ENCODE measurements at places on chromosomes 3 and 15. TPM values are rescaled to one million over a fixed set of nuclear protein-coding genes. Genes with fewer than 3 reads are reported as not detected.

GRCh38 chr3:23213813-23214212 lies 10.7 kb downstream of the UBE2E2 start:
- DNase-seq, result no peak

- no peak for DNase-seq
Measured at GRCh38 chr15:31607656-31608055, 281.0 kb downstream of the KLF13 start.

DNA sequence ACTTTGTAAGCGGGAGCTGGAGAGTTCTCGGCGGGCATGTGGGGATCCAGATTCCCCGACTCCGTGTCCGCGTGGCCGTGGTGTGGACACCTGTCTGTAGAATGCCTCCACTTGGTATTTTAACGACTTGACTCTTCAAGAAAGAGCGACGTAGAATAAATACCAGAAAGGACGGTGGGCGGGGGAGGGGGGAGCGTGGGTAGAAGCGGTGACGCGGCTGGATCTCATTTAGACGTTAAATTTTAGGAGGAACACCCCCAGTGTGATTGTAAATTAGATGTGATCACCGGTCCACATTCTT lies 620 bp upstream of the PYGO1 start:
- DNase-seq, result no peak

MEX3B gene
- 3.3 TPM for total RNA-seq

DNA sequence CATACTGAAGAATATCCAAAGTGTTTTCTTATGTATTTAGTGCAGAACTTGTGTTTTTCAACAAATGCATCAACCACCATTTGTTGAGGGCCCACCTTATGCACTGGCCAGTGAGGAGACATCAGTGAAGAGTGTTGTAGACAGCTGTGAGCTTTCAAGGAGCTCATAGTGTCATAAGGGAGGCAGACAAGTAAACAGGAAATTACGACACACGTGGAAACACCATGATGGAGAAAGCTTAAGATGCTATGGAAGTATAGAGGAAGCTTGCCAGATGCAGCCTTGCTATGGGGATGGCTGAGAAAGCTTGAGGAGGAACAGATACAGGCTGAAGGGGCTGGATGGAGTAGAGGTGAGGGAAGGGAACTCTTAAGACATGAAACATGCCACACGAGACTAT lies 50.8 kb upstream of the PSMD6 start:
- no peak for DNase-seq

GMPPB gene
- 34.9 TPM for total RNA-seq

GRIP2 gene
- total RNA-seq, result not detected

ECT2 gene
- total RNA-seq, result 1.5 TPM

MON1A gene
- 1.2 TPM for total RNA-seq

SI gene
- not detected for total RNA-seq

GRCh38 chr3:43953380-43953779 lies 262.6 kb downstream of the ABHD5 start:
- DNase-seq, result no peak

SLC25A36 gene
- total RNA-seq, result 165 TPM

DNA sequence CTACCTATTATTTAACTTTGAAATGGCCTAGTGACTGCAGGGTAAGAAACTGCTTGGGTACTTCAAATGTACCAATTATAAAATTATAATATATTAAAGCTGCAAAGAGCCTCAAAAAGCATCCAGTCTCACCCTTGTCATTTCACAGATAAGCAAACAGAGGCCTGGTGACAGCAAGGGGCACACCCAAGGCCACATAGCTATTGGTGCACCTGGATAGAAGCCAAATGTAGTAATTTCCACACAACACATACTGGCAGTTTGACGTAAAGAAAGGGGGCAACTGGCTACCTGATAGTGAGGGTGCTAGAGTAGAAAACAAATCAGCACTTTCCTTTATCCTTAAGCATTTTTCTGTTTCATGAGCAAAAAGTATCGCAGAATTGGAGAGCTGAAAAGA lies 51.1 kb downstream of the IFT57 start:
- DNase-seq, result no peak

DNA sequence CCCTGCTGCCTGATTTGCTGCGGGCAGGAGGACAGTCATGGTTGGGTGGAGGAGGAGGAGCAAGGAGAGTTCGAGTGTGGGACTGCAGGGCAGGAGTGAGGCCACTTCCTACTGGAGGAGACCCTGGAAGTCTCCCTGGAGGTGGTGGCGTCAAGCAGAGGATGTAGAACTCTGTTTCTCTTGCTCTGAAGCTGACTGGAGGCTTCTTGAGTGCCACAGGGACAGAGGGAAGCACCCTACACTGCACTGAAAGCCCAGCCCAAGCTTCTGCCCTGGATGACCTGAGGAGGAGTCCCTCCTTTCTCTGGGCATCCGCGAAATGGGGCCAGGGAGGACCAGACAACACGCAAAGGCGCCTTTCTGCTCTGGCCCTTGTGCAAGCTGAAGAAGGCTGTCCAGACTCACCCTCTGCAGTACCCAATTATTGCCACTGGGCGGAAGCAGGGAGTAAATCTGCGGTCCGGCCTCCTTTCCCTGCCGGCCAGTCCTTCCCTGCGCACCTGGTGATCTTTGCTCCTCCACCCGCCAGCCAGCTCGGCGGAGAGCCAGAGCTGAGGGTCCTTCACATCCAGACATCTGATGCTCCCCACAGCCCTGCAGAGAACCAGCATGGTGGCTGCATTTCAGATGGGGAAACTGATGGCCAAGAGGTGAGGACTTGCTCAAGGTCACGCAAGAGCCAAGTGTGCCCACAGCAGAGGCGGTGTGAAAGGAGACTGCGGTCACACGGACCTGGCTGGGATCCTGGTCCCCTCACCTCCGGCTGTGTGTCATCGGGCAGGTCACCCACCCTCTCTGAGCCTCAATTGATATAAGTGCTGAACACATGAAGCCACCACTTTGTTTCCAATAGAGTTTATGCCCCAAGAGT lies 207.1 kb downstream of the TBC1D2B start:
- no peak for DNase-seq

SHC4 gene
- not detected for total RNA-seq

CFAP20DC gene
- total RNA-seq, result not detected

DNA sequence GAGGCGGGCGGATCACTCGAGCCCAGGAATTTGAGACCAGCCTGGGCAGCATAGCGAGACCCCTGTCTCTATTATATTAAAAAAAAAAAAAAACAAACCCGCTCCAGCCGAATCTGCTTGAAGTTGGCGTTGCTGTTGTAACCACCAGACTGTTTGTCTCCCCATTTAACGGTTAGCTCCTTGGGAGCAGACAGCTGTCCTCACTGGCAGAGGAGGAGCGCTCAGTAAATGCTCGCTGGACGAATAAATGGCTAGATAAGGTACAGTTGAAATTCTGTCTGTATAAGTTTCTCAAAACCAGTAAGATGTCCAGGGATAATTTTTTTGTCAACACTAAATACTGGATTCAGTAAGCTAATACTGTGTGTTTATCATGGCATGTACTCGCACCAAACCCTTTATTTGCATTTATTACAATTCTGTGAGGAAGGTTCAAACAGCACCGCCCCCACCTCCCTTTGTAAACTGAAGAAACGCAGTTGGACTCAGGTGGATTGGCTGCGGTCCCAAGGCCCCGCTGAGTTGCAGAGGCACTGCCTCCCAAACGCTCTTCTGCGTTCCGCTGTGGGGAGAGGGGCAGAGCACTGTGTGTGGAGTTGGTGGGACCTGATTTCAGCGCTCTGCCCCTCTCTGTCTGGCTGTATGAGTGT lies 1.1 kb downstream of the RCCD1 start:
- DNase-seq, result no peak

DNA sequence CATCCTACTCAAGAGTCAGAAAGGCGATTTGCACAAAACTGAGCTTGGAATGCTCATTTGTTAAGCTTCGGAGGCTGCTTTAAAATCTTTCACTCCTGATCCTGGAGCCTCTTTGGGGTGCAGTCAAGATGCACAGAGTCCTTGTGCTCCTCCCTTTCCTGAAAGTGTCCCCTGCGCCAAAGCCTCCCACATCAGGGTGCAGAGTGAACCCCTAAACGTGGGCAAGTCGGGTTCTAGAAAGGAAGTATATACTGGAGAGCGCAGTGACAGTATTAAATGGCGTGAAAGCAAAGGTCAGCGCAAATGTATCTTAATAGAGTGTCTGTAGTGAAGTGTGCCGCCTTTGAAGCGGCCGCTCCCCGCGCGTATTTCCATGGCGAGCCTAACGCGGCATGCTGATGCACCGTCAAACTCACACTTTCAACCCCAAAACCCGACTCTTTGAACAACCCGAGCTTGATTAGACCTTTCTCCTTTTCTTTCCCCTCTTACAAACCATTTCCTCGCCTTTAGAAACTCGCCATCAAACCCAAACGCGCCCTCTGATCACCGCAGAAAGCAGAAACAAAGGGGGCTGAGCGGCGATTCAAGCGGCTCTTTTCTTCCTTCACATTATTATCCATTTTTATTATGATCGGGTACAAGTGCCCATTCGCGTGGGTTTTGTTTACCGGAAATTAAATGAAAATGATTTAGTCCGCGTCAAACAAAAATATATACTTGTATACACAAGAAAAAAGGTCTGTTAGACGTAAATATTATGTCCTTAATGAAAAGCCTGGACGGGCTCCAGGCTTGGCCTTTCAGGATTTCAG lies 18.3 kb downstream of the ZIC4 start:
- no peak for DNase-seq

HGD gene
- total RNA-seq, result 3.1 TPM

- no peak for DNase-seq
Measured at GRCh38 chr15:78810003-78810361, 1.3 kb downstream of the ADAMTS7 start.

SELENOT gene
- 139 TPM for total RNA-seq

DNA sequence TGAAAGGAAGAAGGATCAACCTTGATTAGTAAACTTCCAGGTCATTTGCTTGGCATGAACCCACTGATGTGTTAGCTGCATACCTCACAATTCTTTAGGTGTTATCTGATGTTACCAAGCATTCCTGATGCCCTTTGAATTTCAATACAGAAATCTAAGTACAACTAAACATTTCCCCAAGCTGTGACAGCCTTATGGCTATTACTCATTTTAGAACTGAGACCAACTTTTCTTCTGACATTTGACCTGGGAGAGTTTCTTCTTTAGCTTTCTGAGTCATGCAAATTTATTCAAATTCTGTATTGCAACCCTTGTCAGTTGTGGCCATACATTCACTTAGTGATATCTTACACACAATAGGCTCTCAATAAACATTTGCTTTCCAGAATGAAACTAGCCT lies 124.3 kb downstream of the TIGIT start:
- no peak for DNase-seq

DNA sequence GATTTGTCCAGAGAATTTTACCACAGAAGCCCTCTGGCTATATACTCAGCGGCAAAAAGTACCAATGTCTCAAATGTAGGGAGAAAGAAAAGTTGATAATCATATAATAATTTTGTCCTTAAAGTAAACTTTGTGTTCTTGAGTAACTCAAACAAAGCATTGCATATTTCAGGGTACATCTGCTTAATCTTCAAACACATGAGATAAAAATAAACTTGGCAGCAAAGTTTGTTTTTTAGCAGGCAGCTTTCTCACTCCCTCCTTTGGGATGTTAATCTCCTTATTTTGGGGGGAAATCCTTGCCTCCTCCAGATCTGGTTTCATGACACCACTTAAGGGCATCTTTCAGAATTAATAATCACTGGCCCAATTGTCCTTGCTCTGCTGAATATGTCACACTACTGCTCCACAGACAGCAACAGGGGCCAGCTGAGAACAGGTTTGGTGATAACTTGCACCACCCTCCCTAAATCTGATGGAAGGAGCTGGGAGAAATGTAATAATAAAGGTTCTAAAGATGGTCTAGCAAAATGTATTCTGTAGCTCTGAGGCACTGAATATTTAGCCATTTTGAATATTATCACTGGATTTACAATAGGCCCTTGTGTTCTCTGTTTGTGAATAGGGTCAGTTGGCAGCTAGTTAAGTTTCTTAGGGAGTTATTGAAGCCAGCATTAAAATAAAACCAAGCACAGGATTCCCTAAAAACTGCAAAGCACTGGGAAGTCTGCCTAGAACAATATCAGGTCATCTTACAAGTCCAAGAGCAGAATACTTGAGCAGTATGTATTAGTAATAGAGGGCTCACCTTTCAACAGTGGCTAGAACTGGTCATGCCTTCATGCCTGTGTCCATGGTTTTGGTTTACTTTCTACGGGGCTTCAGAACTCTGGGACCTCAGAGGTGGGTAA lies 79.2 kb downstream of the EFL1 start:
- no peak for DNase-seq

GRCh38 chr3:53079147-53079546 lies 33.3 kb upstream of the SFMBT1 start:
- DNase-seq, result no peak

DNA sequence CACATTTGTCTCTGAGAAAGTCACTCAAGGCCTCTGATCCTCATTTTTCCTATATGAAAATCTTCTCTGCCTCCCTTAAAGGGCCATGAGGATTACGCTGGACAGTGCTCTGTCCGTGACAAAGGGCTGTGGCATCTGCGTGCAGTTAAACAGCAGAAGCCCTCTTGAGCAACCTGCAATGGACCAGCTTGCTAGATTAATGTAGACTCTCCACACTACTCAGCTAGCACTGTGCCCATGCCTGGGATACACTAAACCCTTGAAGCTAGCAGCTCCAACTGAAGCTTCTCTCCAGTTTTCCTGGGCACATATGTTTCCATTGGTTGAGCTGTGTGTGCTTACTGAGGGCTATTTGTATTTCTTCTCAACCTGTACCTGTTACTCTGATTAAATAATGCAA lies 303.8 kb downstream of the RPLP1 start:
- peak; percentile 48 for DNase-seq

FAM43A gene
- 12.7 TPM for total RNA-seq

- peak; percentile 18 for DNase-seq
Measured at GRCh38 chr3:45105855-45106671, 40.1 kb downstream of the CDCP1 start.

DNA sequence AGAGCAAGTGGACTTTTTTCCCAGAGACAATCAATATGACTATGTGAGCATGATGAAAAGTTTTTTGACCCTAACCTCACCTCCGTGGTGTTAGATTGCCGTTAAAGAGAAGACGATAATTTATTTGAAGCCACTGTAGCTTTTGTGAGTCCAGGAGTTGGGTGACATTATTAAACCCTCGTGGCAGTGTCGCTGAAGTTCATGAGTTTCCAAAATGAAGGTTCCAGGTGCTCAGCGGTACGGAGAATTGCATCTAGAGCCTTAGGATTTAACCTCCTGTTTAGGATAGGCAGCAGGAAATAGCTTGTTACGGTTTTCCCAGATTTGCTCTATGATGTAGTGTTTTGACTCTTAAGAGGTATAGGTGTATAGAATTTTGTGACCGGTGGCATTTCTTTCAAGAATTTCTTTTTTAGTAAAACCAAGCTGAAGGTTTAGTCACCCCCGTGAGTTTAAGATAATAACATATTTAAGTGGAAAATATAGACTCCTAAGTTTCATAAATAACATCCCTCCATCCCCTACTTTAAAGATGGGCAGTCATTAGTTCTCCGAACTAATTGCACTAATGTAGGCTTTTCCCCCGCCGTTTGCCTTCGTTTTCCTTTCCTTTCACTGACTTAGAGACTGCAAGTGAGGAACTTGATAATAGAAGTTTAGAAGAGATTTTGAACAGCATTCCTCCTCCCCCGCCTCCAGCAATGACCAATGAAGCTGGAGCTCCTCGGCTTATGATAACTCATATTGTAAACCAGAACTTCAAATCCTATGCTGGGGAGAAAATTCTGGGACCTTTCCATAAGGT lies 2.0 kb downstream of the SMC4 start:
- DNase-seq, result peak; percentile 7

PAQR9 gene
- not detected for total RNA-seq

- no peak for DNase-seq
Measured at GRCh38 chr15:41790756-41791546, 16.7 kb downstream of the MAPKBP1 start.

CHCHD6 gene
- 6.2 TPM for total RNA-seq

RLBP1 gene
- total RNA-seq, result not detected

USP13 gene
- 3.0 TPM for total RNA-seq

CCRL2 gene
- total RNA-seq, result 6.6 TPM

- no peak for DNase-seq
Measured at GRCh38 chr3:129593230-129593594, 13.3 kb downstream of the PLXND1 start.

KLHL40 gene
- total RNA-seq, result not detected

Data from CD8-positive, alpha-beta T cell (primary cell).